Forelimb muscle (tissue), 1 donor: ENCODE measurements at places on chromosomes 5 and 9.

GRCh38 chr9:2876726-2877125, 32.8 kb upstream of the PUM3 start:
- no peak for DNase-seq

DNA sequence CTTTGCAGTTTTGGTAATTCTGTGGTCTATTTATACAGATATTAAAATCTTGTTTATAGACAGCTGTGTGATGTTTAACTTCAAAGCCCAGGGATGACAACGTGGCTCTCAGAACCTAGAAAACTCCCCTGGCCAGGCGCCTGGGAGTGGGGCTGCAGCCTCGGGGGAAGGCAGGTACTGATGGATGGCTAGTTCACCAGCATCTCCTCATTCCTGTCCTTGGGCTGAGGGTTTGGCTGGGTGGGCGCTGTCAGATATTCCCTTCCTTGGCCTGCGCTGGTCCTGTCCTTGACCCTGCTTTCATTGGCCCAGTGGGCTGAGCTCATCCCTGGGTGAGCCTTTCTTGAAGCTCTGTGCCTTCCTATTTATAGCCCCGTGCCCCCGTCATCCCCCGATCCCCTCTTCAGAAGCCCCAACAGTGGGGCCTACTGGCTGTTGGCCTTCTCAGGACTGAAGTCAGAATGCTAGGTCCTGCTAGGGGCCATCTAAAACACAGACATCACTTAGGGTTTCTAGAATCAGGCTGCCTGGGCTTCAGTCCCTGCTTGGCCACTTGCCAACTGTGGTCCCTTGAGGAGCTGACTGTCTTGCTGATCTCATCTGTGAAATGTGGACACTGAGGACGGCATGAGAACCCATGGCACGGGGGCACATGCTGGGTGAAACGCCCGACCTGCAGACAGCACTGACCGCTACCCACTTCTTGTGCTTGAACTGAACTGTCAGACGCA, 20.9 kb downstream of the SH3GLB2 start:
- no peak for DNase-seq

GRCh38 chr5:58094031-58094430, 365.9 kb downstream of the PLK2 start:
- DNase-seq = no peak

DNA sequence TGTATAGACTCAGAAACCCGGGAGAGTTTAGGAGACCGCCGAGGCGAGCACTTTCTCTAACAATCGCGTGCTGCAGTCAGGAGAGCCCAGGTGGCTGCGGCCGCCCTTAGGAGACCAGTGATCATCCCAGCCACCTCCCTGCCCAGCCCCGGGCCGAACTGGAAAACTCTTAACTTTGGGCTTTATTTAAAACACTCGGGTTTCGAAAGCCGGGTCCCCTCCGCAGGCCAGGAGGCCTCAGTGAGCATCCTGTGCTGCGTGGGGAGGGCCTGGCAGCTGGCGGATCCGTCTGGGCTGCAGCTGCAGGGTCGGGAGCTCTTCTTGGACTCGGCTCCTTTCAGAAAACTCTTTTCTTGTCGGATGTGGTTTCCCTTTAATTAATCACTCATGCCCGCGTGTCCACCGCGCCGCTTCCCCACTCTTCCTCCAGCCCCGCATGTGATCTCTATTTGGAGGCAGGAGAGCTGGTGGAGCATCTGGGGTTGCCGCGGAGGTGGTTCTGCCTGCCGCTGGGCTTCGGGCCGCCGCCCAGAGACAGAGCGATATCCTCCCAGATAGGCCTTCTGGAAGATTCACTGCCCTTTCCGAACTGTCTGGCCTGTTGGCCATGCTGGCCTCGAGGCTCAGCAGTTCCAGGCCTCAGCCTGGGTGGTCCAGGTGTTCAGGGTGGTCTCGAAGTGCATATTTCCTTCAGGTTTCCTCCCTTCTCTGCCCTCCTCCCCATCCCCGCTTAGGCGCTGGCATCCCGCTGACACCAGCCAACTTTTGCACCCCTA, 59.5 kb downstream of the TMEM174 start:
- no peak for DNase-seq

DNA sequence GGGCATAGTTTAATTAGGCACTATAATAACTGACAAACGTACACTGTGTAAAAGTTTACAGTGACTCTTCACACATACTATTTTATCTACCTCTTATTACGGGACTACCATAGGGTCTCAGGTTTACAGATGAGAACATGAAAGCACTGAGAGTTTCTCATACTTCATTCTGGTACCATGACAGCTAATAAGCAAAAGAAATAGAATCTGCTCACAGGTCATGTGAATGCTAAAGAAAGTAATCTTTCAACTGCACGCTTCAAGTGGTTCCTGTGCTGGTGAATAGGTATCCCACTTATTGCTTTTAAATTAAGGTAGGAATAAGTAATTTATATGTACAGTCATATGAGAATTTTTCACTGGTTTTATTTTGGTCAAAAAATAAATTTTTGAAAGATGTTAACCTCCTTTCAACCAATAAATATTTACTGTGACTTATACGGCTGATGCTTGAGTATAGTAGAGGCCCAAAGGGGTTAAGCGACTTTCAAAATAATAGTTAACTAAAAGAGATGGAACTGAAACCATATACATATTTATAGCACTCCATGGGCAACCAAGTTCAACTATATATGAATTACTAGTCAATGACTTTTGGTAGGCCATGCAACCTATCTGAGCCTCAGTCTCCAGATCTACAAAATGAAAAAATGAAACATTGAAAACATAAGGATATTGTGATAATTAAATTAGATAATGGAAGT, 8.1 kb downstream of the CDKN2A start:
- no peak for DNase-seq

- DNase-seq = no peak
Observed at GRCh38 chr5:173420108-173420507, 91.9 kb upstream of the STC2 start.

DNA sequence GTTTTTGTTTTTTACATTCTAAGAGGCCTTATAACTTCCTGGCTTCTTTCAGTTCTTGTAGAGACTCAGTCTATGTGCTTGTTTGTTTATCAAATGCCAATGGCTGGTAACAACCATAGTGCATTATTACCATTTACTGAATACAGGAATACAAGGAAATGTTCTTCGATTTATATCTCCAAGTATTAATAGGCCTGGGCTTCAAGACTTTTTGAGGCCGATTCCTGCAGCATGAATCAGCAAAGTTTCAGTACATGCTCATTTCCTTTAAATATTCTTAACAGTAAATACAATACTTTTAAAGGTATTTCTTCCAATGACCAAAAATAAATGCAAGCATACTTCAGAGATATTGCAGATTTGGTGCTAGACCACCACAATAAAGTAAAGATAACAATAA, 535.3 kb downstream of the EFNA5 start:
- no peak for DNase-seq

- no peak for DNase-seq
Observed at GRCh38 chr5:81207009-81207408, 26.1 kb upstream of the CKMT2 start.

DNA sequence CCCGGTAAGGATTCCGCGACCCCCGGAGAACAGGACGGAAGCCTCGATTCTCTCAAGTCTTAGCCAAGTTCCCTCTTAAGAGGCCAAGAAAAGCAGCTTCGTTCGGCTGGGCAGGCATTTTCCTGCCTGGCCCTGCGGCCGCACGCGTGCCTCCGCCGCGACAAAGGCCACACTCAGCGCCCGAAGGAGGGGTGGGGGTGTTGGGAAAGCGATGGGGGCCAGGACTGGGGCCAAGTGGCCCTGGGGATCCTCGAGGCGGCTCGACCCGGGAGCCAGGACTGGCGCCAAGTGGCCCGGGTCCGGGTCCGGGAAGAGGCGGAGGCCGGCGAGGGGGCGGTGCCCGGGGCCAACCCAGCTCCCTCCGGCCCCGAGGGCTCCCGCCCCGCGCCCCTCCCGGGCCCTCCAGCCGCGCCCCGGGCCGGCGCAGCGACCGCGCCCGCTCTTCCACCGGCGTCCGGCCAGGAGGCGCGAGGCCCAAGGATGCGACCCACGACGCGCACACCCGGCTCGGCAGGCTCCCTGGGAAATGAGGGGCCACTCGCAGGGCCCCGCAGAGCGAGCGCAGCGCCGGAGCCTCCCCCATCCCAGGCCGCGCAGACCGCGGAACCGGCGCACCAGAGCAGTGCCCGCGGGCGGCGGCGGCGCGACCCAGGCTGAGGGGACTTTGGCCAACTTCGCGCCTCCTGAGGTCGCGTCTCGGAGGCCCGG, 756 bp downstream of the VAV2 start:
- no peak for DNase-seq

DNA sequence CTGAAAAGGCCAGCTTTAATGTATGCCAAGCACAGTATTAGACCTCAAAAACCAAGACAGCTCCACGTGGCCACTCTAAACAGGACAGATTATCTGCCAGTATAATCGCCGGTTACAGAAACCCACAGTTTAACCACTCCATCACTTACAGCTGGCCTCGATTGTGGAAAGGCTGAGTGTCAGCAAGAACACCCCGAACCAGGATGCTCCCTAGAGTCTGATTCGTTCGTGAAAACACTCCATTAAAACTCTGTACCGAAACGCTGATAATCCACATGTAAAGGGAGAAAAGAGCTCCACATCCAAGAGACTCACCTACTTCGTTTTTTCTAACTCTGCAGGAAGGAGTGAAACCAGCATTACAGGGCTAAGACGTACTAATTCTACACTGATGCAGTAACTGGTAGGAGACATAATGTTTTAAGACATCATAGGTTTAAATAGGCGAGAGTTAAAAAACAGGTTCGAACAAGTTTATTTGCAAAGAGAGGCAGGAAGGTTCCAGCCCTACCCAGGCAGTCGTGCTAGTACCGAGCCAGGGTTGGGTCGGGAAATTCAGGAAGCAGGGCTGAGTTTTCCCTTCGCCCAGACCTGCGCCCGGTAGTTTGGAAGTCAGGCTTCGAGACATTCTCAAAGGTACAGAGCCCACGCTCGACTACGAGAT, 949 bp downstream of the SERINC5 start:
- no peak for DNase-seq

GRCh38 chr5:61881821-61882487, 424.1 kb upstream of the KIF2A start:
- no peak for DNase-seq

- DNase-seq = no peak
Observed at GRCh38 chr9:120872791-120873502, 4.0 kb downstream of the PHF19 start.

GRCh38 chr5:474840-475661, 32.1 kb downstream of the EXOC3 start:
- DNase-seq = no peak

DNA sequence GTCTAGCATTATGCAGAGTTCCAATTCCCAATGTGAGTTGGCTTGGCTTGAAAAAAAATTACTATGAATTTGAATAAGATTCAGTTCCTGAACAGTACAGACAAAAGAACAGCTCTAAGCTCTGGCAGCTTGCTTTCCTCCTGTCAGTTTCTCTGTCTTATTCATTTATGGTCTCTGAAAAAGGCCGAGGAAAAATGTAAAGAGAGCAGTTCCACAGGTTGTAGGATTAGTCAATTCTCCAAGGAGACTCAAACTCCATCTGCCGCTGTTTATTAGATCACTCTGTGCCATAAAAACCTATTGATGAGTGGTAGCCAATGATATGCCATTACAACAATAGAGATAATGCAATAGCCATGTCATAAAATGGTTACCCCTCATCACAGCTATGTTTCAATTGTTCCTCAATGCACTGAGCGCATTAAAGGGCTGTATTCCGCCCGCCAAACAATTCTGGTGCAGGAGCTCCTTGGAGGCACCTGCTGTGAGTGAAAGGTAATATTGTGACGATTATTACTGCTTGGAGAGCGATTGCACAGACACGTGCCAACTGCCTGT, 188.2 kb downstream of the ARRDC3 start:
- no peak for DNase-seq

DNA sequence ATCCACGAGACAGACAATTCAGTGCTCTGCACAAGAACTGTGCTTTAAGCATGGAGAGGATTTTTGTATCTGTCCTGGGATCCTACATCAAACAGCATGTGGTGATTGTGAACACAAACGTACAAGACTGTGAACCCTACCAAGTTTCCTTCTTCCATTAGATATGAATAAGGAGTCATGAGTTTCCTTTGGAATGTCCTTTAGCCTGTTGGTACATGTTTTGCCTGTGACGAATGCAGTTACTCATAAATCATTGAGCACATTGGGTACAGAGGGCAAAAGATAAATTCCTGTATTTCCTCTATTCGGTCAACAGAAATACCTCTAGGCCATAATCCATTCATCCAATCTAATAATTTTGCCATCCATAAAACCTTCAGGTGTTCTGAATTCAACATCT, 61.5 kb downstream of the FXN start:
- no peak for DNase-seq

DNA sequence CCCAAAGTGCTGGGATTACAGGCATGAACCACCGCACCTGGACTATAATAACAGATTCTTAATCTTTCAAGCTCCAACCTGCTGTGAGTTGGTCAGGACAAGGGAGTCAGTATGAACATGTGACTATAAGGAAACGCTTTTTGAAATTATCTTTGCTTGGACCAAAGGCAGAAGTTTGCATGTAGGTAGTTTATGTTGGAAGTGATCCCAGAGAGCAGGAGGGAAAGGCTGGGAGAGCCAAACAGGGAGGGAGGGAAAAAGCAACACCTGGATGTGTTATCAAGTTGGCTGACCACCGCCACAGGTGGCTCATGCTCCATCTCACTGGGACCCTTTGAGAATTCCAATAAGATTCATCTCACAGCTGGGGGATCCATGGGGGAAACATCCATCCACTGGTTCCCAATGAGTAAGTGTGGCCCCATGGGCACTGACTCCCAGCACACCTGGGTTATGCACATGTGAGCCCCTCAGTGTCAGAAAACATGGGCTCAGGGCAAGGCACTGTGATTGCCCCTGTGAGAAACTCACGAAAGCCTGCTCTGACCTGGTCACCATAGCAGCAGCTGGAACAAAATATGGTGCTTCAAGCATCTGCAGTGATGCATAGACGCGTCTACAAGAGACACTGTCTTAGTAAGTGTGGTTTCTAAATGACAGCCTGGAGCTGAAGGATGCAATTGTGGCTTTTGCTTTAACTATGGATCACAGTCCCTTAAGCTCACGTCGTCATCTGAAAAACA, 62.1 kb downstream of the ARSB start:
- DNase-seq = no peak

DNA sequence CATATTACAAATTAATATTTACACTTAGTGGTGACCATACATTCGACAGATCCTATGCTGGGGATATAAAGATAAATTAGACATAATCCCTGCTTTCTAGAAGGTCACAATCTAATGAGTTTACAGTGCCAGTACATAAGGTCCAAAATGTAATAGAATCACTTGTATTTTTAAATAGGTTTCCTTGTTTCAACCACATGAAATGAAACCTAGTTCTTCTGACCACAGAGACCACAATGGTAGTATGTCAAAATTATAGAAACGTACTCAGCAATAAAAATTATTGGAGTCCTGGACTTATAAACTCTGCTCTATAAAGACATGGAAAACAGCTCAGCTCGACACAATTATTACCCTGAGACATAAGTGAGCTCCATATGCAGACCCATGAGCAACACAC, 444.3 kb downstream of the SPOCK1 start:
- no peak for DNase-seq

DNA sequence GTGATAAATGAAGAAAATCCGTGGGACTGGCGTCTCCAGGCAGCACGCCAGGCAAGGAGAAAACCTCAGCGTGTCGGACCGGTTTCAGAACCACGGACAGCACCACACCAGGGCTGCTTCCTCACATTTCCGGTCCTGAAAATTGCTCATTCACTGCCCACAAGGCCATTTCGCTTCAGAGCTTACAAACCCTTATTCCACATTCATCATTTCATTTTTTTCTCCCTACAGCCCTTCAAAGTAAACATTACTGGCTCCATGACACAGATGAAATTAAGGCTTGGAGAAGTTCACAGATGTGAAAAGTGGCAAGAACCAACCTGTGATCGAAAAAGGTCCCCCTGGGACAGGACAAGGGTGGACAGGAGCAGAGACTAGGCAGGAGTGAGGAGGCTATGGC, 1.5 kb upstream of the GPRIN1 start:
- DNase-seq = peak; percentile 61
